ENCODE measurements at places on chromosomes 6 and 20. TPM values are rescaled to one million over a fixed set of nuclear protein-coding genes. Genes with fewer than 3 reads are reported as not detected.

DNA sequence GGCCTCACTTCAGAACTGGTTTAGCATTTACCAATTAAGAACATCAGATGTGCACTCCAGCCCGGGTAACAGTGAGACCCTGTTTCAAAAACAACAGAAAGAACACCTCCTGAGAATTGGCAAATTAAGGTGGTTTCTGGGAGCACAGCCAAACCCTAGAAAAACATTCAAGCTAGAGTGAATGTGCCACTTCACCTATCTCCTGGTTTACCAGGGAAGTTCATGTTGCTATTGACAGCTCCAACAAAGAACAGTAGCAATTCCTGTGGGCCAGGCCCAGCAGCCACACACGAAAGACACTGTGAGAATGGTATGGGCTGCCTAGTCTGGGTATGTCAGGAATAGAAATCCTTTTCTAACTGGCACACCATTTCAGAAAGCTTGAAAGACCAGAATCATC is 4.9 kb downstream of the POLR1C start:
- DNase-seq = no peak

GRCh38 chr20:24452498-24453127 is 16.8 kb upstream of the SYNDIG1 start:
- DNase-seq = no peak

- no peak for DNase-seq
These were observed 99.6 kb downstream of the OGFRL1 start for GRCh38 chr6:71388068-71388744.

Gene C20orf204
- 0.26 TPM for total RNA-seq

Gene PGC
- not detected for total RNA-seq

Measured in fibroblast of lung (primary cell).